ENCODE measurements at places on chromosomes 3 and 15. TPM values are rescaled to one million over a fixed set of nuclear protein-coding genes. Genes with fewer than 3 reads are reported as not detected.

Gene LRIG1
- 24.9 TPM for total RNA-seq

DNA sequence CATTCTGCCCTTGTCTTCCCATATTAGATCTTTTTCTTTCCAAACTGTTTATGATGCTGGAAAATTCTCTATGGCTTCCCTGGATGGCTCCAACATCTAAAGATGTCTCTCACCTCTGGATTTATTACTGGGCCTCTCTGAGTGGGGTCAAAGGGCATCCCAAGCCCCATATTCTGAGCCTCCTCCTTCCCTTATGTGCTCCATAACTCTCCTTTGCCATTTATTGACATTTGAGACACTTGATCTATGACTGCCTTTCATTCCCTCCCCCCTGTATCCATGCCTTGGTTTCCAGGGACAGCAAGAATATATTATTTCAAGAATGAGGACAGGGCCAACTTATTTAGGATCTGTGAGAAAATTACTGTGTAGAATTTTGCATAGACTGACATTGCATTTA is 369.3 kb upstream of the ONECUT1 start:
- H3K4me3 ChIP-seq: no peak overlapping the region
- no peaks in the 10 kb centered on the region for H3K4me1 ChIP-seq
- H3K27ac ChIP-seq: no peak overlapping the region
- H3K27me3 ChIP-seq: no peaks in the 10 kb centered on the region
- DNase-seq: no peak

GRCh38 chr15:54660356-54660755 is 536.4 kb downstream of the RSL24D1 start:
- no peaks in the 10 kb centered on the region for H3K4me1 ChIP-seq
- H3K27me3 ChIP-seq: no peaks in the 10 kb centered on the region
- no peak overlapping the region for H3K4me3 ChIP-seq
- no peak overlapping the region for H3K27ac ChIP-seq
- no peak for DNase-seq

DNA sequence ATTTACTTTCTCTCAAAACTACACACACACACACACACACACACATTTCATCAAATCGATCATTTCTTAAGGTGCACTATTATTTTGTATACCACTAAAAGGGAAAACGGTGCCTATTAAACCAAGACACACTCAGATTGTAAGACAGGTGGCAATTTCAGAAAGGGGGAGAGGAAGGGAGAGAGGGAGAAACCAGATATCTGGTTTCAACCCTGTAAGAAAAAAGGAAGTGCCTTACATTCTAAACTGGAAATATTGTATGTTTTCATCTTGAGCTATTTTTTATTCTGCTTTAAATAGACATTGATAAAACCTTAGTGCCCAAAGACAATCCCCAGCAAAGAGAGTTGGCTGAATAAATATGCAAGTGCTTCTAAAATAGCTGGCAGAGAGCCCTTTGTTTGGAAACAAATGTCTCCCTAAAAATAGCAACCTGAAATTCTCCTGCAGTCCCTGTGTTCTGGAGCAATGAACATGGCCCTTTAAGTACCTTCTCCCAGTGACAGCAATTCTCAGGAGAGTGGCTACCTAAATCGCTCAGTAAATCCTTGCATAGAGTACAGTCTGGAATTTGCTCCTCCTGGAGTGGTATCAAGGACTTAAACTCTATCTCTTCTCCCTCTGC is 85.7 kb downstream of the RARB start:
- peaks cover 10% of the 10 kb centered on the region for H3K4me1 ChIP-seq
- no peak for DNase-seq
- H3K36me3 ChIP-seq: no peaks in the 10 kb centered on the region

Gene LPP
- total RNA-seq: 39.7 TPM

GRCh38 chr15:80060356-80061006 is 1.0 kb downstream of the ZFAND6 start:
- no peaks in the 10 kb centered on the region for H3K36me3 ChIP-seq
- no peaks in the 10 kb centered on the region for H3K27me3 ChIP-seq
- H3K4me3 ChIP-seq: peak overlapping the region; percentile 73
- DNase-seq: peak; percentile 35
- H3K27ac ChIP-seq: peak overlapping the region; percentile 92
- peaks cover 21% of the 10 kb centered on the region for H3K4me1 ChIP-seq

DNA sequence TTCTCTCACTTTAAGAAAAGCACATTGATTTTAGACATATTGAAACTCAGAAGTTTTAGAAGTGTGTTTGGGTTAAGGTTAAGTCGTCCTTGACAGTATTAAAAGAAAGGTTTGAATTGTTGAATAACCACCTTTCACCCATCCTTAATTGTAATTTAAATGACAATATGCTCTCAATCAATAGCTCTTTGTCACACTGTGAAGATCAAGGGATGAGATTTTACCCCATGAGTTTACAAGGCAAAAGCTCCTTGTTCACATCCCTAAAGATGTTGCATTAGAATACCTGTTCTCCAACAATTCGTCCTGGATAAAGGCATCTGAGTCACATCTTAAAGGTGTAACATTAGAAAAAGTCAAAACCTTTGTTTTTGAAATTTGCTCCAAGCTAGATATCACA is 220.4 kb upstream of the MDFIC2 start:
- no peaks in the 10 kb centered on the region for H3K4me1 ChIP-seq
- no peak overlapping the region for H3K27ac ChIP-seq
- no peak overlapping the region for H3K4me3 ChIP-seq

DNA sequence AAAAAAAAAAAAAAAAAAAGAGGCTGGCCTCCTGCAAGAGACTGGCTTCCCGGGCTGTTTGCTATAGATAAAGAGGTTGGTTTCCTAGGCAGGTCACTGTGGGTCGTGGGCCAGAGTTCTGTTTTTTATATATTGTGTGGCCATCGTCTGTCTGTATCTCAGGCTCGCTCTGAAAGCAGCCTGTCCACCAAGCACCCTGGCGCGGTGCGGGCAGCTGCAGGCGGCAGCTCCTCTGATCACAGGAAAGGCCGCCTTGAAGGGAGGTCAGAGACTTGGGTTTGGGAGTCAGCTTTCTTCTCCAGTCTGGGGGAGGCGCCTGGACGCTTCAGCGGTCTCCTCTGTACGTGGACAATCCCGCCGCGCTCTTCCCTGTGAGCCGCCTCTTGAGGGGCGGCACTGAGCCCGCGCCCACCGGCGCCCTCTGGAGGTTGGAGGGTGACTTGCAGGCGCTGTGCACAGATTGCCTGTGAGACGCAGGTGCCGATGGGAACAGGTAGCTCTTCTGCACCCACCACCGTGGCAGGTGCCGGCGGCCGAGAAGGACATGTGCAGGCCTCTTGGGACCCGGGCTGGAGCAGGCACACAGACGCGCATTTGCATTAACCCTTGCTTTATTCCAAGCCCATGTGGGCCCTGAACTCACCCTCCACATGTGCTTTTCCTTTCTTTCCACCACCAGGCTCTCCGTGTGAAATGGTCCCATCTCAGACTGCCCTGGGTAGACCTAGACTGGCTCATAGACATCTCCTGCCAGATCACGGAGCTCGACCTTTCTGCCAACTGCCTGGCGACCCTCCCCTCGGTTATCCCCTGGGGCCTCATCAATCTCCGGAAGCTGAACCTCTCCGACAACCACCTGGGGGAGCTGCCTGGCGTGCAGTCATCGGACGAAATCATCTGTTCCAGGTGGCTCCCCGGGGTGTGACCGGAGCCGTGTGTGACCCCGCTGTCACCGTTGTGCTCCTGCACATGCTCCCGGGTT is 89.3 kb downstream of the LRRK1 start:
- no peak overlapping the region for H3K27ac ChIP-seq
- peaks cover 6% of the 10 kb centered on the region for H3K4me1 ChIP-seq
- peak; percentile 84 for DNase-seq
- H3K27me3 ChIP-seq: no peaks in the 10 kb centered on the region
- peak overlapping the region; percentile 49 for H3K4me3 ChIP-seq

DNA sequence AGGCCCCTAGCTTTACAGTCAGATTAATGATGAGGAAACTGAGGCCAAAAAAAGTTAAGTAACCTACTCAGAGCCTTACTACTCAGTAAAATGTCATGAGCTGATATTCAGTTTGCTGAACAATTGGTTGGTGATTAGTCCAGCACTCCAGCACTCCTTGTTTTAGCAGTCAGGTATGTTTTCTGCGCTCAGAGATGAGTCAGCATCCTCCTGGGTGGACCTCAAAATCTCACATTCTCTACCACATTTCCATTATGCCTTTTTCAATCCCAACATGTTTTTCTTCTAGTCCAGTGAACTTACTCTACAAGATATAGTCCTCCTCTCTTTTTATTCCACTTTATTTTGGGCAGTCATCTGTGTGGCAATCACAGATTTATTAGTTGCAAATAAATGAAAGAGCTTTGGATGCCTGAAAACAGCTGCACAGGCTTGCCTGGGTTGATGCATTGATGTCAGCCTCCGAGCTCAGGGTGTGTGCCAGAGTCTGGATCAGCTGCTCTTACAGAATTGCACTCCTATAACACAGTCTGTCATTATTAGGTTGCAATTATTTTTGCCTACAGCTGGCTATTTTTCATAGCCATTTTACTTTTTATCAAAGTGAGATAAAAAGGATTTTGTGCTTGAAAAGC is 133.2 kb downstream of the ARPP21 start:
- H3K36me3 ChIP-seq: no peaks in the 10 kb centered on the region
- H3K4me1 ChIP-seq: no peaks in the 10 kb centered on the region
- DNase-seq: no peak
- no peak overlapping the region for H3K4me3 ChIP-seq

GRCh38 chr3:150469931-150470740 is 62.0 kb downstream of the TSC22D2 start:
- H3K4me3 ChIP-seq: no peak overlapping the region
- no peak for DNase-seq
- H3K4me1 ChIP-seq: no peaks in the 10 kb centered on the region
- H3K27me3 ChIP-seq: no peaks in the 10 kb centered on the region

GRCh38 chr3:134232151-134232550 is 18.5 kb downstream of the RYK start:
- H3K4me3 ChIP-seq: no peak overlapping the region
- H3K36me3 ChIP-seq: peaks cover 3% of the 10 kb centered on the region
- peak; percentile 90 for DNase-seq
- peaks cover 24% of the 10 kb centered on the region for H3K4me1 ChIP-seq
- peak overlapping the region; percentile 59 for H3K27ac ChIP-seq

Gene P2RY1
- 14.0 TPM for total RNA-seq

Gene GOLGA6D
- 0.13 TPM for total RNA-seq

GRCh38 chr3:114380233-114380651 is 86.4 kb downstream of the TIGIT start:
- peak overlapping the region; percentile 49 for H3K27ac ChIP-seq
- no peak overlapping the region for H3K4me3 ChIP-seq
- DNase-seq: peak; percentile 45
- H3K36me3 ChIP-seq: no peaks in the 10 kb centered on the region
- H3K4me1 ChIP-seq: peaks cover 54% of the 10 kb centered on the region

- no peak for DNase-seq
- no peak overlapping the region for H3K27ac ChIP-seq
- no peak overlapping the region for H3K4me3 ChIP-seq
- no peaks in the 10 kb centered on the region for H3K4me1 ChIP-seq
- no peaks in the 10 kb centered on the region for H3K27me3 ChIP-seq
Observed at GRCh38 chr3:184241447-184242296, 7.1 kb downstream of the ALG3 start.

Gene ATXN7
- 13.8 TPM for total RNA-seq

DNA sequence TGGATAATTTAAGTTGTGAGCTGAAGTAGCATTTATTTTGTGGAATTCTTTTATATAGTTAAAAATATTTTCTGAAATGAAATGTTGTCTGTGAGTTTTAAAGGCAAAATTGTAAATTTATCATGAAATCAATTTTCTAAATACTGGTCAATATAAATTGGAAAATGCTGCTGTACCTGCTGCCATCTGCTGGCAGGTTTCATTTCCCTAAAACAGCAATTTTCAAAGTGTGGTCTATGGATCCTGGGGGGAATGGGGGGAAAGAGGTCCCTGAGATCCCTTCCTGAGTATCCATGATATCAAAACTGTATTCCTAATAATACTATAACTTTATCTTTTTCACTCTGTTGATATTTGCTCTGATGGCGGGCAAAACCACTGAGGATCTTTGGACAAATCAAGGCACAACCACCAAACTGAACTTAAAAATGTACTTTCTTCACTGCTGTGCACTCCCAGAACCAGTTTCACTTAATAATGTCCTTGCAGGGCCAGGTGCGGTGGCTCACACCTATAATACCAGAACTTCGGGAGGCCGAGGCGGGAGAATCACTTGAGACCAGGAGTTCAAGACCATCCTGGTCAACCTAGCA is 17.2 kb upstream of the CCR4 start:
- no peak overlapping the region for H3K4me3 ChIP-seq
- no peaks in the 10 kb centered on the region for H3K4me1 ChIP-seq
- DNase-seq: peak; percentile 40
- no peak overlapping the region for H3K27ac ChIP-seq

Gene CYP19A1
- 0.42 TPM for total RNA-seq

Data from A673 (cell line).